ENCODE measurements at places on chromosomes 3 and 15.

DNA sequence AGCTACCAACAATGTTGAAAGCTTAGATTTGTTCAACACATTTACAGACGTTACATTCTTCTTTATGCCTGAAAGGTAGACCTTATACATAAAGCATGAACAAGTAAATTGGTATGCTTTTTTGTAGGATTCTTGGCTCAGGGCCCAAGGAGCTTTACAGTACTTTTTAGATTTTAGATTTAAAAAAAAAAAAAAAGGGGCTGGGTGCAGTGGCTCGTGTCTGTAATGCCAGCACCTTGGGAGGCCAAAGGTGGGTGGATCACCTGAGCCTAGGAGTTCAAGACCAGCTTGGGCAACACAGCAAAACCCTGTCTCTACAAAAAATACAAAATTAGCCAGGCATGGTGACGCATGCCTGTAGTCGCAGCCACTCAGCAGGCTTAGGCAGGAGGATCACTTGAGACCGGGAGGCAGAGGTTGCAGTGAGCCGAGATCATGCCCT, 39.7 kb downstream of the MEF2A start:
- no peak for DNase-seq

GRCh38 chr3:67516496-67516895, 137.9 kb downstream of the SUCLG2 start:
- no peak for DNase-seq

DNA sequence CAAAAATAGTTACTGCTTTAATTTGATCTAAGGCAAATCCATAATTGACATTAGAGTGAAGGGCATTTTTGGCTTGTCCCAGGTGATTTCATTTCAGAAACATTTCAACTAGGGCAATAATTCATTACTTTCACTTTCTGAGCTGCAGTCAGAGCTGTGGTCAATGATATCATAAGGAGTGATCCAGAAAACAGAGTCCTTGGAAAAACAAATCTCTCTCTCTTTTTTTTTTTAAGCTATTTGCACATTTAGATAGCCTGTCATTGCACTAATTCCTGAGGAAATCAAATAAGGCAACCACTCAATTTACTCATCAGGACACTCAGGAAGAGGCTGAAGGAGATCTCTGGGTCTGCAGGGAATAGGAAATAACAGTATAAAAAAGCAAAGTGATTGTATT, 269.5 kb upstream of the LRRC3B start:
- DNase-seq = no peak

GRCh38 chr3:40143283-40144090, 166.0 kb upstream of the EIF1B start:
- no peak for DNase-seq

DNA sequence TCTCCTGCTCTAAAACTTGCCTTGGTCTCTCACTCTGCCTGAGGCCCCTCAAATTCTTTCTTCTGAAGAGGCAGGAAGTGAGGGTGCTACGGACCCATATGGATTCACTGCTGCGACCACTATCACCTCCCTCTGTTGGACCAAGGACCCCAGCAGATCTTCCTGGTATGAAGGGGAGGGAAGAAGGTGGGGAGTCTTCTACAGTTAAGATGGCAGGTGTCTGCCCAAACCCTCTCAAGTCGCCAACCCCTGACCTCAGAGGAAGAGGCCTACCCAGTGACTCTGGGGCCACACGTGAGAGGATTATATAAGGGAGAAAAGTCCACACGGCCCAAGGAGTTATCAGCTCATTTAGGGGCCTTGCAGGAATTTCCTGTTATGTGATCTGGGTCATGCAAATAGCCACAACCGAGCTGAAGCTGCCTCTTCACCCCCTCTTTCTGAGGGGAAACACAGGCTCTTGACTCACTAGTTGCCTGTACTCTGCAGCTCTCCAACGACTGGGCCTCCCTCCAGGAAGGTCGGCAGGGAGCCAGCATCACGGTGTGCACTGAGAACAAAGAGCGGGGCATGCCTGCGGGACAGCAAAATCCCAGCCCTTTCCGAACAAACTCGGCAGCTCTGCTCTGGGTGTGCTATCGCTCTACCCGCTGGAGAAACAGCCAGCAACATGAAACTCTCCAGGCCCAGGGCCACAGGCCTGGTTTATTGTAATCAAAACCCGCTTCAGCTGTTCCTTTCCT, 116.0 kb downstream of the XXYLT1 start:
- peak; percentile 81 for DNase-seq

- no peak for DNase-seq
These were observed 993 bp downstream of the PLCL2 start for GRCh38 chr3:16885593-16886302.

Data from NCI-H1694 (cell line).